Stimulated activated CD8-positive, alpha-beta memory T cell treated with anti-CD3 and anti-CD28 coated beads, Interleukin-2, amount 100 ng/mL, for 48 hours (primary cell): ENCODE measurements at places on chromosomes 5 and 9.

- DNase-seq = no peak
Measured at GRCh38 chr9:76886318-76886717, 19.6 kb downstream of the PRUNE2 start.

DNA sequence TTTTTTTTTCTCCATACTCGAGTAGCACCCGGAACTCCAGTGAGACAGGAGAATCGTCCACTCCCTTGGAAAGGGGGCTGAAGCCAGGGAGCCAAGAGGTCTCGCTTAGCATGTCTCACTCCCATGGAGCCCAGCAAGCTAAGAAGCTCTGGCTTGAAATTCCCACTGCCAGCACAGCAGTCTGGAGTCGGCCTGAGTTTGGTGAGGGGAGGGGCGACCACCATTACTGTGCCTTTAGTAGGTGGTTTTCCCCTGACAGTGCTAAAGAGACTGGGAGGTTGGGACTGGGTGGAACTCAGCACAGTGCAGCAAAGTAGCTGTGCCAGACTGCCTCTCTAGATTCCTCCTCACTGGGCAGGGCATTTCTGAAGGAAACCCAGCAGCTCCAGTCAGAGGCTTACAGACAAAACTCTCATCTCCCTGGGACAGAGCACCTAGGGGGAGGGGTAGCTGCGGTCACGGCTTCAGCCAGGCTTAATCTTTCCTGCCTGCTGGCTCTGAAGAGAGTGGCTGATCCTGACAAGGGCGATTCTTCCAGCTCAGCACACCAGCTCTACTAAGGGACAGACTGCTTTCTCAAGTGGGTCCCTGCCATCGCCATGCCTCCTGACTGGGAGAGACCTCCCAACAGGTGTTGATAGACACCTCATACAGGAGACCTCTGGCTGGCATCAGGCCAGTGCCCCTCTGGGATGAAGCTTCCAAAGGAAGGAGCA is 414.5 kb upstream of the ZNF608 start:
- no peak for DNase-seq

GRCh38 chr5:10489810-10490426 is 48.2 kb downstream of the ROPN1L start:
- DNase-seq = no peak

DNA sequence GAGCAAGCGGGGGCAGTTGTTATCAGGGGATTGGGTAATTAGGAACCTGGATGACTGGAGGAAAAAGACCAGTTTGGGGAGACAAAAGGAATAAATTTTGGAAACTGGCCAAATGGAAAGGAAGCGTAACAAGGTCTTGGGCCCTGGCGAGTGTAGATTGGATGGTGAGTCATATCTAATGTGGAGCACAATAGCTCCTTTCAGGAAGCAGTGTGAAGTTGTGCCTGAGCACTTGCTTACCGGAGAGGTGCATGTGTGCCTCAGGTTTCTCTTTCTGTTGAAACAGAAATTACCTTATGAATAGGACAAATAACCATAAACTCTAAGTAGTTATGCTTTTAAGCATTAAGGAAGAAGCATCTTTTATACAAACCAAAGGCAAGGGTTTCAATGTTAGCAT is 176.4 kb downstream of the KIF4B start:
- DNase-seq = no peak

DNA sequence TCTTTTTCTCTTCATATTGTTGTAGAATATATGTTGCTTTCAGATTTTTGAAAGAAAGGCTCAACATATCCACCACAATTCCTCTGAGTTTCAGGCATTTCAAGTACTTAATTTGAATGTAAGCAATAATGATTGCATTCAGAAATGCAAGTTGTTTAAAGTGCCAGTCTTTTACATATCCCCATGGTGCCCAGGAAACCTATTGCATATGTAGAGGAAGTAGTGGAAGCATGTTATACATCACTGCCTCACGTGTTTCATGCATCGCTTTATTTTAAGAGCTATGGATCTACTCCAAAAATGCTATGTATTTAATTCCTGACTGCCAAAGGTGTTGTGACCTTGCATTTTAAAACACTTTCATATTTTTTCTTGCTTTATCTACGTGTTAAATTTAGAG is 28.1 kb downstream of the CPEB4 start:
- DNase-seq = no peak

DNA sequence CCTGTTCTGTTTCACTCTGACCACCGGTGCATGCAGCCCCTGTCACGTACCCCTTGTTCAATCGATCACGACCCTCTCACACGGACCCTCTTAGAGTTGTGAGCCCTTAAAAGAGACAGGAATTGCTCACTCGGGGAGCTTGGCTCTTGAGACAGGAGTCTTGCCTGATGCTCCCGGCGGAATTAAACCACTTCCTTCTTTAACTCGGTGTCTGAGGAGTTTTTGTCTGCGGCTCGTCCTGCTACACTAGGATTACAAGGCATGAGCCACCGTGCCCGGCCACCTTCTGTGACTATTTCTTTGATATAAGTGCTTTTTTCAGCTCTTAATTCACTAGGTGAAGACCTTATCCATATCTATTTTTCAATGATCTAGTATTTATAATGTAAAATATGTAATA is 167.5 kb downstream of the TTC39B start:
- DNase-seq = no peak

- no peak for DNase-seq
Measured at GRCh38 chr5:8949908-8950307, 596.0 kb downstream of the SEMA5A start.
